ENCODE measurements at places on chromosomes 11 and 22.

DNA sequence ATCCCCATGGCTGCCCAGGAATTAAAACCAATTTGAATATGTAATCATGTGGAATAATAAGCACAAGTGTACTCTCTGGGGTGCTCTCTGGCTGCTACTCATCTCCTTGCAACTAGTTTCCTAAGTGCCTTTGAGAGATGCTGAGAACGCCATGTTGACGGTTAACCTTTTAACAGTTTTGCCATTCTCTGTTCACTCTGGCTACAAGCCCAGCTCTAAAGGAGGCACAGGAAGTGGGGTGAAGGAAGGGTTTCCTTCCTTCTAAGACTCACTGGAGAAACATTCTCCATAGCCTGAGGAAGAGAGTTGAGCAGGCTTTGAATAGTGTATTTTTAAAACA lies 122.0 kb upstream of the ZC3H12C start:
- DNase-seq, result no peak

GRCh38 chr11:1728931-1729691 lies 21.3 kb downstream of the IFITM10 start:
- DNase-seq, result no peak

GRCh38 chr22:27747396-27748221 lies 53.9 kb downstream of the MN1 start:
- no peak for DNase-seq

GRCh38 chr11:48263423-48263911 lies at the start of gene OR4X1:
Gene OR4X1, plus strand, starts transcription at chr11:48263861. Its CDS starts 0 bp downstream, at chr11:48263861.
- no peak for DNase-seq
